Mucosa of gallbladder (tissue), 1 donor: ENCODE measurements at places on chromosomes 3 and 15. TPM values are rescaled to one million over a fixed set of nuclear protein-coding genes. Genes with fewer than 3 reads are reported as not detected.
A peak's percentile ranks its signal among the peaks of the same experiment; 100 is the strongest.

Gene TGM4
- total RNA-seq = not detected

Gene CGGBP1
- 68.9 TPM for total RNA-seq

DNA sequence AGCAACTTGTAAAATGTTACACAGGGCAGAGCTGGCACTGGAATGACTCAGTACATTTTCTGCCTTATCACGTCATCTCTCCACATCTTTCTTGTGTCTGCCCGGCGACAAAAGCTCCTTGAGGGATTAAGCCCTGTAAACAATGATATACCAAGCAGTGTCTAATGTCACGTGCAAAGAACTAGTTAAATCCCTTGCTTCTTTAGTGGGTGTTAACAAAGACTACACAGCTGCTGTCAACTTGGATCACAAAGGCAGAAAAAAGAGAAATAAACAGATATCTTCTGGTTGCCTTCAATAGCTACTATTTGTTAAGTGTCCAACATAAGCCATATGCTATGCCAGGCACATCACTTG is 48.1 kb upstream of the FRMD4B start:
- DNase-seq = no peak

DNA sequence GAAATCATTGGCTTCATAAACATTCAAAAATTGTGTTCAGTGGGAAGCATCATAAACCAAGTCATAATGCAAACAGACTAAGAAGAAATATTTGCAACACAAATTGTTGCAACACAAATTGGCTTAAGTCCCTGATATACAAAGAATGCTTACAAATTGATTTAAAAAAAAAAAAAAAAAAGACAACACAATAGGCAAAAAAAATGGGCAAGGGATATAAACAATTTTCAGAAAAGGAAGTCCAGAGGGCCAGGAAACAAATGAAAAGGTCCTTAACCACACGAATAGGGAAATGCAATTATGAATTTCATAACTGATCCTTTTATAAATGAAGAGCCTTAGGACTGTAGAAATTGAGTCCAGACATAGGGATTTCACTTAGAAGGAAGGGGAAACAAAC is 98.9 kb downstream of the LRRK1 start:
- DNase-seq = peak; percentile 1

- DNase-seq = no peak
Measured at GRCh38 chr3:129597087-129597999, 9.1 kb downstream of the PLXND1 start.
